ENCODE measurements at places on chromosomes 16 and 17. TPM values are rescaled to one million over a fixed set of nuclear protein-coding genes. Genes with fewer than 3 reads are reported as not detected.

- no peak for DNase-seq
Measured at GRCh38 chr16:63652091-63652490, 1469.8 kb downstream of the CDH11 start.

GRCh38 chr17:65690626-65691310, 129.3 kb upstream of the AXIN2 start:
- no peak for DNase-seq

The HOXB9 gene
- polyA plus RNA-seq: 51.5 TPM

- no peak for DNase-seq
Measured at GRCh38 chr16:14608111-14608566, 21.9 kb downstream of the PARN start.

Data from right renal cortex interstitium (tissue), 3 donors.